Frontal cortex (tissue), 4 donors: ENCODE measurements at places on chromosomes 2 and 18. TPM values are rescaled to one million over a fixed set of nuclear protein-coding genes. Genes with fewer than 3 reads are reported as not detected.
A peak's percentile ranks its signal among the peaks of the same experiment; 100 is the strongest.

DNA sequence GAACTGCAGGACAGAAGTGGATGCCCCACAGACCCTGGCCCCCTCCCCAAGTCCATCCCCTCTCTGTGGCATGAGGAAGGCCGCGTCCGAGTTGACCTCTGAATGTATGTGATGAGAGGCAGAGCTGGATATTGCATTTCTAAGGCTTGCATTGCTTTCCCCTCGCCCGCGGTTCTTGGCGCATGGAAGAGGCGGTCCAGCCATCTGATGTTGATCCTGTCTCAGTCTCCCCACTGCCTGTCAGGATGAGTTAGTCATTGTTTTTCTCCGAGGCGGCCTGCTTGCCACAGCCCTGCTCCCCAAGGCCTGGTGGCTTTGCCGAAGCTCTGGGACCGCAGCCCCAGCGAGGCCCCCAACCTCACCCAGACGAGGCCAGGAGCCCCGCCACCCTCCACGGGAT lies 88.6 kb downstream of the SMAD7 start:
- no peak for DNase-seq

- peak; percentile 7 for DNase-seq
These were observed 576.0 kb downstream of the LRP1B start for GRCh38 chr2:141554810-141555209.

DNA sequence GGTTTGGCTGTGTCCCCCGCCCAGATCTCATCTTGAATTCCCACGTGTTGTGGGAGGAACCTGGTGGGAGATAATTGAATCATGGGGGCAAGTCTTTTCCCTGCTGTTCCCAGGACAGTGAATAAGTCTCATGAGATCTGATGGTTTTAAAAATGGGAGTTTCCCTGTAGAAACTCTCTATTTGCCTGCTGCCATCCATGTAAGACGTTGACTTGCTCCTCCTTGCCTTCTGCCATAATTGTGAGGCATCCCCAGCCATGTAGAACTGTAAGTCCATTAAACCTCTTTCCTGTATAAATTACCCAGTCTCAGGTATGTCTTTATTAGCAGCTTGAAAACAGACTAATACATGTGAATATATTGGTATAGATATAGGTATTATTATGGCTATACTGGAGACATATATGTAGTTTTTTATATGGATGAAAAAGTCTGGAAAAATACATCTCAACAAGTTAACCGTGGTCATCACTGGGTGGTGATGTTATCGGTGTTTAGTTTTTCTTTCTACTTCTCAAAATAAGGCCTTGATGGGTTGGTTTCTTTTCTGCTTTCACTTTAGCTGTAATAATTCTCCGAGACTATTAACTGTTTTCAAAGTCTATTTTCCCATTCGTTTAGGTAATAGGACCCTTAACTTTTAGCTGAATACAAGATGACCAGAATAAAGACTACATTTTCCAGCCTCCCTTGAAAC lies 39.1 kb upstream of the NCOA1 start:
- DNase-seq, result no peak

Gene HOXD3
- total RNA-seq, result not detected

Gene KCNE4
- total RNA-seq, result 2.4 TPM
